H4 (cell line): ENCODE measurements at places on chromosomes 2 and 18.

DNA sequence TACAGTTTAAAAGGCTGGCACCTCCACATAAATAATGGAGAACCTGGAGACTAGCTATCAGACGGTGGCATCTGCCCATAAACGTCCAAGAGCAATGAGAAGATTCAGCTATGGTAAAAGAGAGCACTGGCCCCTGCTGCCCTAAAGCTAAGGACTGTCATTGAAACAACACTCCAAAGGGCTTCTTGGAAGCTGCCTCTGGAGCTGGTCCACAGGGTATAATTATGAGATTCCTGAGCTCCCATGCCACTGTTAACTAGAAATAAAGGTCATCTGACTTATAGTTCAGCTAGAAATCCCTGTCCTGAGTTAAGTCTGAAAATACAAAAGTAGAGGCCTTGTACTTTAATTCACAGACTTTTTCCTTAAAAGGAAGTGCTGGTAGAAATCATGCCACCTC, 39.9 kb upstream of the RBMS1 start:
- DNase-seq: no peak

GRCh38 chr2:218229239-218229638, 12.2 kb downstream of the ARPC2 start:
- DNase-seq: peak; percentile 82

GRCh38 chr2:120391911-120392665, 46.2 kb downstream of the INHBB start:
- no peak for DNase-seq

- DNase-seq: no peak
Measured at GRCh38 chr2:23859983-23860382, 66.9 kb downstream of the ATAD2B start.

GRCh38 chr2:207296265-207296948, 130.7 kb upstream of the KLF7 start:
- no peak for DNase-seq

DNA sequence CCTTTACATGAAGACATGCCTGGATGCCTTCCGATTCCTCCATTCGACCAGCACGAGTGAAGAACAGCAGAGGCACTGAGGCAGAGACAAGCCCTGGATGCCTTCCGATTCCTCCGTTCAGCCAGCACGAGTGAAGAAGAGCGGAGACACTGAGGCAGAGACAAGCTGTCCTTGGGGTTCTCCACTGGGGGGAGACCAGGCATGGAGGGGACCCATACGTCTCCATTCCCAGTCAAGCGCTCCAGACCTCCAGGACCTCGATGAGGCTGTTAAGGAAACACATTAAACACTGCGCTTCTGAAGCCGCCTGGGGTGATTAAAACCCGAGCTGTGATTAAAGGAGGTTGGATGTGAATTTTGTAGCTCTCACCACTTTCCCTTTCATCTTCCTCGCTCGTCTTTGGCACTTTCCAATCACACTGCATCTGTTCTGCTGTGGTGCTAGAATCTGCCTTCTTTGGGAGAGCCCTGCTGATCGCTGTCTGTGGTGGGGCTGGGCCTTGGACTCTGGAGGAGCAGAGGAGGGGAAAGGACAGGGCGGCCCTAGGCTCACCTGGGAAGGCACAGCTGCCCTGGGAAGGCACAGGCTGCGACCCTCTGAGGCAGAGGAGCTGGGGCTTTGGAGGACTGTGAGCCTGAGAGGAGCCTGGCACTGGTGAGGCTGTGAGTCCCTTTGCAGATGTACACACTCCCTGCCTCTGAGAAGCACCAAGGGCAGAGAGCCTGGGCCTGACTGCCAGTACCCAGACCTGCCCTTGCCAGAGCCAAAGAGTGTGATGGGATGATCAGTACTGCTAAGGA, 463.1 kb upstream of the HS6ST1 start:
- DNase-seq: no peak

DNA sequence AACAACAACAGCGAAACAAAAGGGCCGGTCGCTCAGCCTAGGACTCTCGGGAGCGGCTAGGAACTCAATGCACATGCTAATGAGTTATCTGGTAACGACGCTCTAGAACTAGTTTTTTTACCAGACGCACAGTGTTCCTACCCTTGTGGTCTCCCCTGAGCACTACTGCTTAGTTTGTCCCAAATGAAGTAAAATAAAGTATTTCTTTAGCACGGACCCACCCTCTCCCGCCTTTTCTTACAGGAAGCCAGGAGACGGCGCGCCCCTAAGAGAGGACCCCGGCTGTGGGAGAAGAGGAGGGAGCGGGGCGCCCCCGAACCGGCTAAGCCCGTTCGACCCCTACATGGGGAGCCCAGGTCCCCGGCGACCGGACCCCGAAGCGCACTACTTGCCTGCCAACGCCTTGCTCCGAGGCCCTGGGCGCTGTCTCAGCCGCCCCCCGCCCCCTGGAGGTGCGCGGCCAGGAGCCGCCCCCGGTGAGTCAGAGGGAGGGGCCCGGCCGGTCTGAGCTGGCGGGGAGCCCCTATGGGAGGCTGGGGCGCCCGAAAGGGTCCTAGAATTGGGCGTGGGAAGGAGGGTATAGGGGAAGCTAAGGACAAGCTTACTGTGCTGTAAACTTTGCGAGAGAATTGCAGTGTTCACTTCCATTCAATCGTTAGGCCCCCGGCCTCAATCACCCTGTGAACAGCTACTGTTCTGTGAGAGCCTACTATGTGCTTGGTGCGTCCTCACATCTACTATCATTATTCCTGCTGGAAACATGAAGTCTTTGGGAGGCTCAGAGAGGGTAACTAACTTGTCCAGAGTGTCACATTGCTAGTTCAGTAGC, 3.6 kb upstream of the CAPG start:
- no peak for DNase-seq

GRCh38 chr2:96408616-96409015, 73.0 kb downstream of the NCAPH start:
- no peak for DNase-seq

DNA sequence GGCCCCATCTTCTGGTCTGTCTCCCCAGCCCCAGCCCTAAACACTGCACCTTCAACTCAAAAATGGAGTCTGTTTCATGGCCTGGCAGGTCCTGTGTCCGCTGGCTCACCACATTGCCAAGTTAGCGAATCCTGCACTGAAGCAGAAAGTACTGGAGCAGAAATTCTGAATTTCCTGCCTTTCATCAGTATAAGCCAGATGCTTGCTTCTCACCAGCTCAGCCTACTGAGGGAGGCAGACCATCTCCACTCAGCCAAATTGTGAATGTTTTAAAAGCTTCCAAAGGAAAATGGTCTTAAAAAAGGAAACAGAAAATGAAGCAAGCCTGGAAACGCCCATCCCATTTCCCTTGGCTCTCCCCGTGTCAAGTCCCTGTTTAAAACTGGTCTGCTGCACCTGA, 157.8 kb downstream of the C1D start:
- DNase-seq: no peak

DNA sequence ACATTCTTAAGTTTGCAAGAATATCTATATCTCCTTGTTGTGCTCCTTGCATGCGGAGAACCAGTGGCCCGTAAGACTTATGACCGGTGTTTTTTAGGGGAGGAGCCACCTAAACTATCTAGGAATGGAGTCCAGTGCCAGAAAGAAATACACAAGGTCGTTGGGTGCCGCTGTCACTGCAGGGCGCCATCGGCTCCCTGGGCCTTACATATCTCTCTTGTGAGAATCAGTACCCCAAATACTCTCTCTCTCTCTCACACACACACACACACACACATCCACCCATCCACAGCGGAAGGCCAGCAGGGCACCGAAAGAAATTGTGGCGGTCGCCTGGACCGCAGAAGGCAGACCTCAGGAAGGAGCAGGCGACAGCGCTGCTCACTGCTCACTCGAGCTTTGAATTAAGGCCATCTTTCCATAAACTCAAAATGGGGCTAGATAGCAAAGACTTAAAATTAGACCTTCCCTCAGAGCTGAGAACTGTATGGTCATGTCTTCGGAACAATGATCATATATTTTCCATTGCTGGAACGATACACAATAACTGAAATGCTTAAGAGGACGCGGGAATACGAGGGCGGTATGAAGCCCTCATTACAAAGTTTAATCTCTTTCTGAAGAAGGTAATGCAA, 10.4 kb downstream of the NR4A2 start:
- no peak for DNase-seq

DNA sequence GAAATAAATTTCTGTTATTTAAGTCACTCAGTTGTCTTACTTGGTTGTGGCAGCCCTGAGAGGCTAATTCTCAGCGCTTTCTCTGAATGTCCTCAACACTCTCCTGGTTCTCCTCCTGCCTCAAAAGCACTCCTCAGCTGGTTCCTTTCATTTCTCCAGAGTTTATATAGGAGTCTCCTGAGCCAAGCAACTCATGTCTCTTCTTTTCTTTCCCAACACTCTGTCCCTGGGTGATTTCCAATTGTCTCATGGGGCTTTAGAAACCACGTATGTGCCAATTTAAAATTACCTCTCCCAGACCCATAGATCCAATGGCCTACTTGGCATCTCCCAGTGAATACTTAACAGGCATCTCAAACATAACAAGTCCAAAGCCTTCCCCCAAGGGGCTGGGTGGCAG, 184.3 kb downstream of the TTC32 start:
- no peak for DNase-seq

GRCh38 chr2:126978333-126978732, 79.6 kb downstream of the TEX51 start:
- no peak for DNase-seq

DNA sequence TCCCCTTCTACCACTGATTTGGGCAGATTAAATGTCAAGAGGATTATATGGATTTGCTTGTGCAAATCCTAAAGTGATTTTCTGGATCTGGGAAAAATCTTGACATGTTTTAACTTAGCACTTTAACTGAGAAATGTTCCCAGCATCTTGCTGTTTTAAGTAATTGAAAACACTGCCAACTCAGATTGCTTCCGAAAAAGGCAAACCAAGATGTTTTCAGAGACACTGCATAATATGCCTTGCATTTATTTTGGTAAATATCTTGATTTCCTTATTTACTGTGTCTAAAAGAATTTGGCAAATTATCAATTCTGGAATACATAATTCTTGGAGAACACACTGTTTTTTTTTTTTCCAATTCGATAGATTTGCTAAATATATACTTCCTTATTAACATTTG, 385.0 kb upstream of the FAM98A start:
- no peak for DNase-seq

GRCh38 chr2:97663626-97663961, 250 bp downstream of the ACTR1B start:
- DNase-seq: no peak

DNA sequence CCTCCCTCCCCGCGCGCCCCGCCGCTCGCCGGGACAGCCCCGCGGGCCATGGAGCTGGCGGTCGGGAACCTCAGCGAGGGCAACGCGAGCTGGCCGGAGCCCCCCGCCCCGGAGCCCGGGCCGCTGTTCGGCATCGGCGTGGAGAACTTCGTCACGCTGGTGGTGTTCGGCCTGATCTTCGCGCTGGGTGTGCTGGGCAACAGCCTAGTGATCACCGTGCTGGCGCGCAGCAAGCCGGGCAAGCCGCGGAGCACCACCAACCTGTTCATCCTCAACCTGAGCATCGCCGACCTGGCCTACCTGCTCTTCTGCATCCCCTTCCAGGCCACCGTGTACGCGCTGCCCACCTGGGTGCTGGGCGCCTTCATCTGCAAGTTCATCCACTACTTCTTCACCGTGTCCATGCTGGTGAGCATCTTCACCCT, 865 bp downstream of the GALR1 start:
- DNase-seq: no peak

DNA sequence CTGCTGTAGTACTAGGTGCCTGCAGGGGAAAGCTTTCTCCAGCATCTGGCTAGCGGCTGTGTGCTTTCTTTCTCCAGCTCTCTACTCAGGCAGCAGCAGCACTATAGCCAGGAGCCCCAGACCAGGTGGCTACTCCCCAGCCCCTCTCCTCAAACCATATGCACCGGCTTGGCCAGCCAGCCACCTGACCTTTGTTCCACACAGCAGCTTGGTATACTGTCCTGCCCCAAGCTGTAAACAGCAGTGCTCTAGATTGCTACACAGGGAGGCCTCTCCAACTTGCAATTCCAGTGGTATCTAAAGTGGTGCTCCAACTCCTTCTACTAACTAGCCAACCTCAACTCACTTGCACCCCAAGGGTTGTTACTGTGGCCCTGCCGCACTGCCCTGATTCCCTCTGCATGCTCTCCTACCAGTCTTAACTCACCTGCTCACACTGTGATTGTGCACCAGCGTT, 19.6 kb downstream of the LDAH start:
- DNase-seq: no peak

- DNase-seq: no peak
Measured at GRCh38 chr2:151569167-151569566, 159.5 kb downstream of the RIF1 start.

DNA sequence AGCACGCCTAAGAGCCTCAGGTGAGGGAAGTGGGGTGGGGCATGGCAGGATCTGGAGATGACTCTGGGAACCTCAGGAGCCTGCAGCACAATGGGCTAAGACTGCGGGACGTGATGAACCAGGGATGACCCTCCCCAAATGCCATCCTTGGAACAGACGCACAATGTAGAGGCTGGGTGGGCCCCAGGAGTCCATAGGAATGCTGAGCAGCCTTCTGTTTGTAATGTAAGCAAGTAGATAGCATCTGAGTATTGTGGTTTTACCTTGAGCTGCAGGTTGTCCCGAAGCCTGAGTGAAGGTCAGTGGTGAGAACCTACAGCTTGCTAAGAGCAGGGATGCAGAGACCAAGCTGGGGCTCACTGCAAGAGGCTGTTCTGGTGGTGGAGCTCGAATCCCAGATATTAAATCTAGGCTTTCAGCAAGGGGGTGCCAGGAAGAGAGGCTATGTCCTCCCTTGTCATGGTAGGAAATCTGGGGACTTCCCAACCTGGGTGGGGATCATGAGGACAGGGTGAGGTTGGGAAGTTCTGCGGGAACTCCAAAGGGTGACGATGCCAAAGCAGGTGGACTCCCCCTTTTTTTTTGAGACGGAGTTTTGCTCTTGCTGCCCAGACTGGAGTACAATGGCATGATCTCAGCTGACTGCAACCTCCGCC, 5.8 kb downstream of the SCTR start:
- DNase-seq: no peak

DNA sequence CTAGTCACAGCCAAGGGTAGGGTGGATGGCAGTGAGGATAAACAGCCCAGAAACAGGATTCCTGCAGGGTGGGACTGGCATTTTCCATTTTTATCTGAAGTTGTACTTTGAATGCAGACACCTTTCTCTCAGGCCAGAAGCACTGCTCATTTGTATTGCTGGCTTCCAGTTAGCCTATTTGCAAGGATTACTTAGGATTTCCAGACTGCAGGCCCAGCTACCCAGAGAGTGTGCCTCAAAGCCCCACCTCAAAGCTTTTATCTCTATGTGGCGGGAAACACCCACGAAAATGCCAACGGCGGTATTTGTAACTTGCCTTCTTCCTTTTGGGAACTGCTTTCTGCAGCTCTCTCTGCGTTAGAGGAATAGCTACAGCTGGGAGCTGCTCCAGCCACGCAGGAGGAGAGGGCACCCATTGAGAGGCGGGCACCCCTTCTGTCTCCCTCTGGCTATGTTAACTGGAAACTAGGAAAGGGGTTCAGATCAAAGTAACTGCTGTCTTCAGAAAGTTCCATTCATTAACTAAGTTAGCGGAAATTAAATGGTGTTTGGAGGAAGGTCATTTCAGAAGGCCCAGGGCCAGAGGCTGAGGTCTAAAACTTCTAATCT, 144.9 kb downstream of the TGIF1 start:
- DNase-seq: peak; percentile 16

- DNase-seq: no peak
Measured at GRCh38 chr2:44674473-44675284, 266.8 kb upstream of the SIX3 start.

- DNase-seq: no peak
Measured at GRCh38 chr2:163713534-163714311, 22.1 kb downstream of the FIGN start.

GRCh38 chr2:20553580-20553979, 97.3 kb downstream of the HS1BP3 start:
- DNase-seq: peak; percentile 38
